ENCODE measurements at places on chromosomes 11 and 22. TPM values are rescaled to one million over a fixed set of nuclear protein-coding genes. Genes with fewer than 3 reads are reported as not detected.

DNA sequence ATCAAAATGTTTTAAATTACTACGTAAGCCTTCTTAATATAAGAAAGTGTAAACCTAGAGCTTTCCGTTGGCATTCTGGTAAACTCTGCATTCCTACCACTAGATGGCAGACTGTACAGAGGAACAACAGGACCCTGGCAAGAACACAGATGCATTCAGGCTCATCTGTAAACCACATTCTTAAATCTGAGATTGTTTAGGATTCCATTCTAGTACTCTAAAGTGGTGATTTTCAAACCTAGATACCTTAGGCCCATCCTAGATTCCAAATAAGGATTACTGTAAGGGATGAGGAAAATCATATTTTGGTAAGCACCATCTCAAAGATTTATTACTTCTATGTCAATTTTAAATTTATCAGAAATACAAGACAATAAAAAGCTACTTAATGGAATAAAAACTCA, 26.9 kb downstream of the PICALM start:
- H3K27me3 ChIP-seq: no peaks in the 10 kb centered on the region
- H3K36me3 ChIP-seq: no peaks in the 10 kb centered on the region
- H3K4me1 ChIP-seq: peaks cover 52% of the 10 kb centered on the region
- H3K4me3 ChIP-seq: peak overlapping the region; percentile 59
- DNase-seq: peak; percentile 57

DNA sequence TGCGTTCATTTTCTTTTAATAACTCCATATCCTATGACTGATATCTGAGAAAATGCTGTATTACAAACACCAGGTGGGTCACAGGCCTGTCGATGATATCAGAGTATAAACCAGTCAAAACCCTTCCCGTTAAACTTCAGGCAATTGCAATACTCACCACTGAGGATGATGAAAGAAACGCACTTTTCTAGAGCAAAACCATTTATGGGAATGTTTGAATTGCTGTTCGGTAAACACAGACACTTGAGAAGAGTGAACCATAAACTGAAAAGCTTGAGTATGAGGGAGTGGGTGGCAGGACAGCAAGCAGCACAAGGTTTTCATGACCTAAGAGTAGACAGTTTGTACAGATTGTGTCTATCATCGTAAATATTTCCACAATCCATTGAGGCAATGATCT, 139.8 kb upstream of the CEP126 start:
- no peaks in the 10 kb centered on the region for H3K36me3 ChIP-seq
- H3K27ac ChIP-seq: no peak overlapping the region
- no peak for DNase-seq
- H3K4me1 ChIP-seq: no peaks in the 10 kb centered on the region
- H3K27me3 ChIP-seq: no peaks in the 10 kb centered on the region
- H3K4me3 ChIP-seq: no peak overlapping the region

- H3K27ac ChIP-seq: no peak overlapping the region
- H3K4me3 ChIP-seq: no peak overlapping the region
- H3K27me3 ChIP-seq: no peaks in the 10 kb centered on the region
- no peak for DNase-seq
- H3K36me3 ChIP-seq: no peaks in the 10 kb centered on the region
Measured at GRCh38 chr11:90594658-90595057, 371.8 kb upstream of the CHORDC1 start.

Gene TBX1
- 8.0 TPM for total RNA-seq

Gene OR56A5
- not detected for total RNA-seq

Gene HEPN1
- total RNA-seq: not detected

GRCh38 chr22:19579115-19579811, 55.1 kb upstream of the CLDN5 start:
- no peaks in the 10 kb centered on the region for H3K4me1 ChIP-seq
- H3K36me3 ChIP-seq: no peaks in the 10 kb centered on the region
- no peak for DNase-seq

Gene KRTAP5-7
- not detected for total RNA-seq

DNA sequence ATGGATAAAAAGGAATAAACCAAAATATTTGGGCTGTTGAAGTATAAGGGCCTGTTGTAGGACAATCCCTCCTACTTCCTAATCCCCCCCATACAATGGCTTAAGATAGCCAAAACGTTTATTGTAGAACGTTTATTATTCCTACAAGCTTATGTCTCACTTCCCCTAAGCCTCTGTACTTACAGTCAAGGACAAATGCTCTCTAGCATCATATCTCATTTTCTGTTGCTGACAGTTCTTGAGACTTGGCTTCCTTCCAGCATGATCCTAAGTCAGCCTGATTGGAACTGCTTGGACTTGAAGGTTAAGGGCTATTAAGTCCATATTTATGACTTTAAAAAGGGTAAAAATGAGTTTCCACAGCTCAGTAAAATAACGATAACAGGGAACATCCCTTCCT, 8.8 kb downstream of the MISFA start:
- peaks cover 20% of the 10 kb centered on the region for H3K36me3 ChIP-seq
- no peaks in the 10 kb centered on the region for H3K27me3 ChIP-seq
- H3K4me3 ChIP-seq: no peak overlapping the region
- H3K4me1 ChIP-seq: peaks cover 2% of the 10 kb centered on the region

Gene CECR2
- not detected for total RNA-seq

- DNase-seq: no peak
- H3K36me3 ChIP-seq: no peaks in the 10 kb centered on the region
- no peaks in the 10 kb centered on the region for H3K4me1 ChIP-seq
Measured at GRCh38 chr11:110331626-110332025, 35.2 kb upstream of the RDX start.

DNA sequence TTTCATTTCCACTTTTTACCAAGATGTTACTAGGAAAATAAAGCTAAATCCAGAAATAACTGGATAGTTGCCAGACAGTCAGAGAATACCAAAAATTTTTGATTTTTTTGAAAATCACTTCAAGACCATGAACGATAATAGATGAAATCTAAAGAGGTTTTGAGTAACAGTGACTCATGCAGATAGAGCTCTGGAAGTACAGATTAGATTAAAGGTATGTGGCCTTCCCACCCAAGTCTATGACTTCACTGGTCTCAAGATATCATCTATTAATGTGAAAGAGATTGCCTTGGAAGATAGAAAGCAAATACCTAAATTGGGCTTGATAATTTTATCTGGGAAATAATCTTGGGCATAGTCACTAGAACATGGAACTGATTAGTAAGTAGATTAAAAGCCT, 415.9 kb downstream of the METTL15 start:
- no peak overlapping the region for H3K4me3 ChIP-seq
- no peaks in the 10 kb centered on the region for H3K4me1 ChIP-seq
- no peak for DNase-seq
- no peaks in the 10 kb centered on the region for H3K27me3 ChIP-seq

GRCh38 chr11:134349802-134350355, 18.1 kb downstream of the GLB1L2 start:
- no peaks in the 10 kb centered on the region for H3K27me3 ChIP-seq
- no peaks in the 10 kb centered on the region for H3K36me3 ChIP-seq
- H3K4me3 ChIP-seq: no peak overlapping the region
- no peak overlapping the region for H3K27ac ChIP-seq

- H3K4me3 ChIP-seq: no peak overlapping the region
- no peak overlapping the region for H3K27ac ChIP-seq
- no peaks in the 10 kb centered on the region for H3K36me3 ChIP-seq
- H3K27me3 ChIP-seq: no peaks in the 10 kb centered on the region
Measured at GRCh38 chr22:32237906-32238305, 17.2 kb downstream of the SLC5A4 start.

GRCh38 chr11:121334973-121335710, 42.6 kb downstream of the SC5D start:
- no peaks in the 10 kb centered on the region for H3K27me3 ChIP-seq
- no peak overlapping the region for H3K4me3 ChIP-seq
- no peaks in the 10 kb centered on the region for H3K4me1 ChIP-seq

Gene OR52A1
- not detected for total RNA-seq

DNA sequence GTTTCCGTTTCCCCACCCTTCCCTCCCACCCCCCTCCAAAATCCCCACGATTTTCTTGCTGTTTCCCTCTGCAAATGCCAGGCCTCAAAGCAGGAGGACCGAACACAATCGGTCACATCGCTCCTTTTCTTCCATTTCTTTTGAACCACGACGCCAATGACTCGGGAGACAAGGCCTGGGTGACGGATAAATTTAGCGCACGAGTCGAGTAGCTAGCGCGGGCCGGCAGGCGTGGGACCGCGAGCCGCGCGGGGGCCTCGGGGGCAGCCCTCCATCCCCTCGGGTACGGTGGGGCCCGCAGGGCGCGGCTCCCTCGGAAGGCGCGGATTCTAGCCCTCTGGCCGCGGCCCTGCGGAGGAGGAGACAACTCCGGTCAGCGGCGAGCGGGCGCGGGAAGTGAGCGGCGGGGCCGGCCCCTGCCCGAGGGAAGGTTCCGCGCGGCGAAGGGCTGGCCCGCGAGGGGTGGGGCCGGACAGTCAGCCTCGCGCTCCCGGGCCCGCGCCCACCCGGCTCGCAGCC, 414 bp downstream of the JOSD1 start:
- peak overlapping the region; percentile 91 for H3K4me3 ChIP-seq
- no peaks in the 10 kb centered on the region for H3K27me3 ChIP-seq
- H3K36me3 ChIP-seq: no peaks in the 10 kb centered on the region
- peak overlapping the region; percentile 96 for H3K27ac ChIP-seq
- DNase-seq: no peak

Gene PRR33
- total RNA-seq: 0.41 TPM

Gene IL18
- total RNA-seq: 12.7 TPM

DNA sequence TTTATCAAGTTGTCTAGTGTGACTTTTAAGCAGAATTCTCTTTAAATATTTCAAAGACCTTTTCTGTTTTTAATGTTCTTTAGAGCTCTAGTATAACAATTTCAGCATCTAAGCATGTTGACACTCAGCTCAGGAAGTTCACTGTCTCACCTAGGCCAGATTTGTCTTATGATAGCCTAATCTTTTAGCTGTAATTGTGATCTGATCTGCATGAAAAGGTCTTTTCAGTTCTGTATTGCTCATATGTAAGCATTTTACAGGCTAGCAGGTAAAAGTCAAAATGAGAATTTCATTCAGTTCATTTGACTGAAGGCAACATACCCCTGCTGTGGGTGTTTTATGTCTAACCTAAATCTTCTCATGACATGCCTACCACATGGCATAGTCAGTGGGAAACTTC, 46.7 kb upstream of the SLC37A2 start:
- peaks cover 10% of the 10 kb centered on the region for H3K4me1 ChIP-seq
- H3K27me3 ChIP-seq: no peaks in the 10 kb centered on the region
- H3K27ac ChIP-seq: no peak overlapping the region
- no peak for DNase-seq
- no peak overlapping the region for H3K4me3 ChIP-seq
- H3K36me3 ChIP-seq: no peaks in the 10 kb centered on the region

Gene PGA4
- not detected for total RNA-seq

GRCh38 chr11:65381716-65382032, 772 bp downstream of the SLC25A45 start:
- no peaks in the 10 kb centered on the region for H3K27me3 ChIP-seq
- peak overlapping the region; percentile 94 for H3K27ac ChIP-seq
- no peaks in the 10 kb centered on the region for H3K36me3 ChIP-seq
- no peak for DNase-seq
- peaks cover 9% of the 10 kb centered on the region for H3K4me1 ChIP-seq
- peak overlapping the region; percentile 73 for H3K4me3 ChIP-seq
